ENCODE measurements at places on chromosomes 12 and 14.

- no peak for DNase-seq
Measured at GRCh38 chr14:104422837-104423681, 156.5 kb upstream of the C14orf180 start.

DNA sequence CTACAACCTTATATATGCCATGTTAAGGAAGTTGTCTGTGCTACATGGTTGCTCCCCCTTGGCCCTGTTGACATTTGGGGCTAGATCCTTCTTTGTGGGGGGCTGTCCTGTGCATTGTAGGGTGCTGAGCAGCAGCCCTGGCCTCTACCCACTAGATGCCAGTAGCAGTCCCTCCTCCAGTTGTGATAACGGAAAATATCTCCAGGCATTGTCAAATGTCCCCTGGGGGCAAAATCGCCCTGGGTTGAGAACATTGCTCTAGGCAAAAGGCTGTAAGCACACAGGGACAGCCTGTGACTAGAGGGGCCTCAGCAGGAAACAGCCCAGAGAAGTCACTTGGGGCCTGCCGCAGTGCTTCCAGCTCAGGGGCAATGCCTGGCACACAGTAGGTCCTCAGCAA lies 1100.3 kb downstream of the BCL11B start:
- DNase-seq: no peak

DNA sequence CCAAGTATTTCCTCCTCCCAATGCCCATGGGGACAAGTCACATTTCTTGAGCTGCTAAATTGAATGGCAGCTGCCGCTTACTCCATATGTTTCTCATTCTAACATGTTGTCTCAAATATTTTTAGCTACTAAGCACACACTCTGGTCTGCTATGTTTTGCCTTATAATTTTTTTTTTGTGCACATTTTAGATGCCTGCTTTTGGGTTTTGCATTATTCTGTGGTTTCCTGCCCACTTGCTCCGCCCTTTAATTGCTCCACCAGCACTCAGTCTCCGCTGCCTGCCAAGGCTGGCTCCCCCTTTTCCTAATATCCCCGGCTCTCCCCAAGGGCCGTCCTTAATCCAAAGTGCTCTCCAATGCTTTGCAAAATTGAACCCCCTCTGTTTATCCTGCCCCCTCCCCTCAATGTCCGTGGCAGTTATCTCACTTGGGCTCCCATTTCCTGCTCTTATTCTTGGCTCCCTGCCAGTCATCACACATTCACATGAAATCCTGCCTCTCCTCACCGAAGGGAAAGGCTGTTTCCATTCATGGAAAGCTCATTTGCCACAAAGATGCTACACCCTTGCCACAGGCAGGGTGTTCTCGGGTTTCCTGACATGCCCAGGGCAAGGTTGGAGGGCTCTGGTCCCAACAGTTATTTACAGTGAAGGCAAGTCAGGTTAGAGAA lies 79.4 kb downstream of the C12orf75 start:
- no peak for DNase-seq

GRCh38 chr12:111777345-111778045 lies 10.8 kb downstream of the ALDH2 start:
- no peak for DNase-seq

DNA sequence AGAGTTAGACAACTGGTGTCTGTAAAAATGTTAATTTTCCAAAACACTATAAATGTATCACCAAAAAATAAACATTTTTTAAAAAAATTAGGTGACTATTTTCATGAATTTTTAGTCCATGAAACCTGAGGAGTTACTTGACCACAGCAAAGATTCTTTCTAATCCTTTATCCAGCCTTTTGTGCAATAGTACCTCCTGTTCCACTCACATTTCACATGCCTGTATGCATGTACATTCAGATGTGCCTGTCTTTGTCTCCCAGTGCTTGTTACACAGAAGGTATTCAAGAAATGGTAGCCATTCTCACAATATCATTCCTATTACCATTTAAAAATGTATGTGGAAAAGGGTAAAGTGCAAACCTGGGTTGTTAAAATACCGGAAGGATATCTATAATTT lies 857.0 kb downstream of the DIO2 start:
- DNase-seq: no peak

GRCh38 chr14:33576014-33576413 lies 374.9 kb downstream of the EGLN3 start:
- no peak for DNase-seq

GRCh38 chr12:124398578-124399227 lies 103.8 kb downstream of the RFLNA start:
- no peak for DNase-seq

- no peak for DNase-seq
Measured at GRCh38 chr12:64944966-64945365, 120.5 kb downstream of the TBC1D30 start.

GRCh38 chr12:27467641-27468040 lies 21.1 kb downstream of the SMCO2 start:
- no peak for DNase-seq

GRCh38 chr14:75299059-75299458 lies 20.4 kb downstream of the FOS start:
- no peak for DNase-seq

DNA sequence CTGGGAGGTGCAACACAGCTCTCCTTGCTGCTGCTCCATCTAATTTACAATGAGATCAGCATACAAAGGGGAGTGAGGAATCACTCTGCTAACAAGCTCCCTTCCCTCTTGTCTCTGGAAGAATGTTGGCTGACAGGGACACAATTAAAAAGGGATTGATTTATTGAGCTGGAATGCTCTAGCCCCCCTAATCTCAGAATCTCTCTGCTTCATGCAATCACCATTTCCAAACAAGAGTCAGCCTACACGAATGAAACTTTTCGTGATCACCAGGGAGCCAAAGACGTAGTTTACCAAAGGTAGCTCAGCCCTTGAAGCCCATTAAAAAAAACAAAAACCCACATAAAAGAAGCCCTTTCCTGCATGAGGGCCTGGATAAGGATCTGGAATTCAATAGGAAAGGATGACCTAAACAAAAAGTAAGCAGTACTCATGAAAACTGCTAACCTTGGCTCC lies 223.8 kb downstream of the C12orf75 start:
- no peak for DNase-seq

DNA sequence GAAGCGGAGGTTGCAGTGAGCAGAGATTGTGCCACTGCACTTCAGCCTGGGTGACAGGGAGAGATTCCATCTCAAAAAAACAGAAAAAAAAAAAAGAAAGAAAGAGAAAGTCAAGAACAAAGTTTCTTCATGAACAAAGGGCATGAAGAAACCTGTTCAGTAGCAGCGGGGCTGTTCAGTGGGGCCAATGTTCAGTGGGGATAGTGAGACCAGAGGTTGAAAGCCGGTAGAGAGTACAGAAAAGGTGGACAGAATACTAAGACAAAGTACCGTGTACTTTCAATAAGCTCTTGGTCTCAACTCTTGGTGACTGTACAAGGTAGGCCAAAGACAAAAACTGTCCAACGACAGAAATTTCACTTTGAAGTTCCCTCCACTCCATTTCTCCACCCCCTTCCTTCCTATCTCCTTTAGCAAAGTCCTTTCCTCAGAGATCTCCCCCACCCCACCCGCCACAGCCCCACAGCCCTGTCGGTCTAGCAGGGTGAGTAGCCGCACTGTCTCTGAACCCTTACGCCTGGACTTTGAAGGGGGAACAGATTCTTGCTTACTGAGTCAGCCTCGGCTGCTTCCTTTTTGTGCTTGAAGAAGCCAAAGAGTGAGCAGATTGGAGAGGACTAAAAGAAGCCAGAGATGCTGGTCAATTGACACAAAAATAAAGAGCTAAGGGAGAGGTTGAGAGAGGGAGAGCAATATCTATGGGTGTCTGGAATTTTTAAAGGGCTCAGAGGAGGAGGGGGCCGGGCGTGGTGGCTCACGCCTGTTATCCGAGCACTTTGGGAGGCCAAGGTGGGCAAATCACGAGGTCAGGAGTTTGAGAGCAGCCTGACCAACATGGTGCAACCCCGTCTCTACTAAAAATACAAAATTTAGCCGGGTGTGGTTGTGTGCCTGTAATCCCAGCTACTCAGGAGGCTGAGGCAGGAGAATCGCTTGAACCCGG lies 44.2 kb upstream of the FOS start:
- DNase-seq: no peak

DNA sequence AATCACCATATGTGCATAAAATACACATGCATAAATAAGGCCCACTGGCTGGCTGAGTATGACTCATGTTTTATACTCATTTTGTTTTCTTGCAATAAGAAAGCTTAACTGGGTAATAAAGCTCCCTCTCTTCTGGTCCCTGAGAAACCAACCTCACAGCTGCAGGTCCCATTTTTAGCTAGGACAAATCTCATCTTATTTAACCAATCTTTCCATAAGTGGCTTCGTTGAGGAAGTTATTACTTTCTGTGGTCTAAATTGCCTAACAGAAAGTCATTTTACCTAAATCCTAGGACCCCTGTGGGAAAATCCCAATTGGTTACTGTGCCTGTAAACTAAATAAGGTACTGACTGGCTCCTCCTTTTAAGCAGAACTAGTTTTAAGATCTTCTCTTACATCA lies 232.8 kb upstream of the FBXO33 start:
- no peak for DNase-seq

DNA sequence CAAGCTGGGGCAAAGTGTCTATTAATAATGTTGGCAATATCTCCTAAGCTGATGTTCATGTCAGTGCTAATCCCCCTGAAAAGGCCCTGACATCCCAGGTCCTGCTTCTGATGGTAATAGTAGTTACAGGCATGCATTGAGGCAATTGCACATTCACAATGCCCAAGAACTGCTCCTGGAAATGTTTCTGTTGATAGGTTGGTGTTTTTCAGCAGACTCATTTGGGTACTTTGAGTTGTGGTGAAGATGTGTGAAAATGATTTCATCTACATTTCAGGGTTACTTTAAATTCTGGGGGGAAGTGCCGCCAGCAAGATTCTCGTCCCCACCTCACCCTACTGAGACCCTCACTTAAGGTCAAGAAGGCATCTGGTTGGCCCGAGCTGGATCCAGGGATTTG lies 92.9 kb downstream of the BBS10 start:
- no peak for DNase-seq

- no peak for DNase-seq
Measured at GRCh38 chr12:62802984-62803383, 132.0 kb downstream of the PPM1H start.

GRCh38 chr12:12138203-12139154 lies 67.7 kb downstream of the BCL2L14 start:
- DNase-seq: no peak

DNA sequence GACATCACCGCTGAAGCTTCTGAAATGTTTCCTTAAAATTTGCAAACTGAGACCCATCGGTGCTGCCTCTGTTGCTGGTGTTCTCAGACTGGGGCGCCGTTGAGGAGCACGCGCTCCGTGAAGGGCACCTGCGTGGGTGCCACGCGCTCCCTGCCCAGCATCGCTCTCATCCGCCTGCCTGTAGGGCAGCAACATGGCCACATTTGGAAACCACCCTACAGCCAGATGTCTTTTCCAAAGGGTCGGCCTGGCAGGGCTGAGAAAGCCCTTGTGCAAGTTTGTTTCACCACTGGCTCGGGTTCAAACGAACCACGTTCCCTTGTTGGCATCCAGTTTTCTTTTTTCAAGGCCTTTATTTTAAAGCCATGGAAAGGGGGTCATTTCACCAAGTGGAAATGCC lies 13.9 kb downstream of the ADGRD1 start:
- no peak for DNase-seq

GRCh38 chr14:101889366-101889765 lies 75.0 kb upstream of the DYNC1H1 start:
- no peak for DNase-seq

DNA sequence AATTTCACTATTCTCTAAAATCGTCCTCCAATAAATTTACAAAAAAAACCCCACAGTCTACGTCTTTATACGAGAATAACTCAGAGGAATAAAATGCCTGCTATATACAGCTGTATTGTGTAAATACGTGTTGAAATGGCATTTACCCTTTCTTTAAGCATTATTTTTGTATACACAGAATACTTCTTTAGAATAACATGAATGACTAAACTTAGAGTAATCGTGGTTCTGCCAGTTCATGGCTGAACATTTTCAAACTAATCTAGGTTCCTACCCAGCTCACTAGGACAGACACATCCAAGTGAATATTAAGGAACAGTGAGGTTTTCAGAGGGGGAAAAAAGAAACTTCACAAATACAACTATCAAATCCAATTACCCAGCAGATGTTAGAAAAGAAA lies 24.6 kb downstream of the DICER1 start:
- no peak for DNase-seq

DNA sequence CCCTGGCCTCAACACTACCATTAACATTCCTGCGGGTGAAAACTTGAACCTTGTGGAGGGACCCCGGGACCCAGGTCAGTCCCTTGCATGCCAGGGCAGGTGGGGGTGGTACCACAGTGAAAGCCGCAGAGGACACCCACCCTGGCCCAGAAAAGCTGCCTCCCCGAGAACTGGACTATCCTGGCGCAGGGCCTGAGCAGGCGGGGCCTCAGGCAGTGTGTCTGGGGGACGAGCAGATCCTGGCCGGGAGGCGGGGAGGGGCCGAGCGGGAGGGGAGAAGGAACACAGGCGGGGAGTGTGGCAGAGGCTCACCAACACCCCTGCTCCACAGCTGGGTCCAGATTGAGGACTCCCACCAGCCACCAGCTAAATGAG lies 10.0 kb downstream of the AHNAK2 start:
- DNase-seq: no peak

GRCh38 chr12:52927964-52928363 lies 21.0 kb upstream of the KRT18 start:
- DNase-seq: no peak

All from activated CD4-positive, alpha-beta T cell treated with anti-CD3 and anti-CD28 coated beads, Interleukin-2, amount 50 U/mL, for 48 hours (primary cell).